T-helper 17 cell (primary cell): ENCODE measurements at places on chromosomes 11 and 22.

GRCh38 chr11:45538363-45538762 is 127.1 kb downstream of the CHST1 start:
- no peak for DNase-seq

- DNase-seq, result peak; percentile 83
Observed at GRCh38 chr11:66045177-66045639, 3.8 kb downstream of the GAL3ST3 start.

- DNase-seq, result no peak
Observed at GRCh38 chr11:17906436-17906835, 106.4 kb downstream of the SERGEF start.

DNA sequence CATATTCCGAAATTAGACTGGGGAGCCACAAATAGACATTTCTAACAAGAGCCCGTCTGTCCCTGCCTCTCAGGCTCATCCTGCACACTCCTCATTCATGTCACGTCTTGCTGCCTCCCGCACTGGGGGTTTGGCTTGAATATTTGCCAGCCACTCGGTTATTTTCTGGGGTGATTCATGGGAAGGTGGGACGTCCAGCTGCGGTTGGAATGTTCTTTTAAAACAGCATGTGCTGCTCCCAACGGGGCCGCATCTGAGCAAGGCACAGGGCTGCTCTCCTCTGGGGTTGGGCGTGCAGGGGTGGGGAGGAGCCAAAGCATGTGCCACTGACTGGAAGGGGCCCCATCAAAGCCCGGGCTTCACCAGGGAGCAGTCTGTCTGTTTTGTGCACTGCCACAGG is 25.9 kb upstream of the SLC5A4 start:
- no peak for DNase-seq

DNA sequence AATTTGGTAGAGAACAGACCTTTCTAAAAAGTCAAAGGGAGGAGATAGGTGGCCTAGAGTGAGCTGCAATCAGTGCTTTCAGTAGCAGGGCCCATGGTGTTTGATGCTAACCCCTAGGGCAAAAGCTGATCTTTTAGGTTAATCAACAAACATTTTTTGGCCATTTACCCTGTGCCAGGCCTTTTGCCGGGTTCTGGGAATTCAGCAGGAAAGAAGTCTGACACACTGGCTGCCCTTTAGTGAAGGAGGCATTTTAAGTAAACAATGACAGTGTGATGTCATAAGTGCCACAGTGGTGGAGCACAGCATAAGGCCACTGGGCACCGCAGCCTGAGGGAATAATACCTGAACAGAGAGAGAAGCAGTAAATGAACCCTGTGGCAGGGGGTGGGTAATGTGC is 29.0 kb downstream of the C22orf31 start:
- DNase-seq, result no peak

GRCh38 chr22:42661985-42662831 is 13.0 kb upstream of the CYB5R3 start:
- peak; percentile 84 for DNase-seq

DNA sequence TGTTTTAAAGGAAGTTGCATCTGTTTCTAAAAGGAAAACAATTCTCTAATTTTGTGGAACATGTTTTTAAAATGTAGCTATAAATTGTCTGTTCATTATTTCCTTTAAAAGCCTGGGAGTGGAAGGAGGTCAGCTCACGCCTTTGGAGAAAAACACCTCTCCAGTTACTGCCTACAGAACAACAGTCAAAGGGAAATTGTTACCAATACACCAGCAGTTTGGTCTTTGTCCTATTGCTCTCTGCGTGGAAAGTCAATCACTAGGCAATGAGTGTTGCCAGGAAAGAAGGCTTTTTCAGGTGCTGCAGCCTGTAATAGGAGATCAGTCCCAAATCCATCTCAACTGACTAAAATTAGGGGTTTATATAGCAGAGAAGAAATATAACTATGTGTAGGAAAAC is 22.2 kb downstream of the SVIP start:
- DNase-seq, result no peak

- DNase-seq, result no peak
Observed at GRCh38 chr11:125075242-125075625, 12.1 kb downstream of the SLC37A2 start.

GRCh38 chr11:9313648-9314290 is 624 bp downstream of the TMEM41B start:
- DNase-seq, result peak; percentile 17

DNA sequence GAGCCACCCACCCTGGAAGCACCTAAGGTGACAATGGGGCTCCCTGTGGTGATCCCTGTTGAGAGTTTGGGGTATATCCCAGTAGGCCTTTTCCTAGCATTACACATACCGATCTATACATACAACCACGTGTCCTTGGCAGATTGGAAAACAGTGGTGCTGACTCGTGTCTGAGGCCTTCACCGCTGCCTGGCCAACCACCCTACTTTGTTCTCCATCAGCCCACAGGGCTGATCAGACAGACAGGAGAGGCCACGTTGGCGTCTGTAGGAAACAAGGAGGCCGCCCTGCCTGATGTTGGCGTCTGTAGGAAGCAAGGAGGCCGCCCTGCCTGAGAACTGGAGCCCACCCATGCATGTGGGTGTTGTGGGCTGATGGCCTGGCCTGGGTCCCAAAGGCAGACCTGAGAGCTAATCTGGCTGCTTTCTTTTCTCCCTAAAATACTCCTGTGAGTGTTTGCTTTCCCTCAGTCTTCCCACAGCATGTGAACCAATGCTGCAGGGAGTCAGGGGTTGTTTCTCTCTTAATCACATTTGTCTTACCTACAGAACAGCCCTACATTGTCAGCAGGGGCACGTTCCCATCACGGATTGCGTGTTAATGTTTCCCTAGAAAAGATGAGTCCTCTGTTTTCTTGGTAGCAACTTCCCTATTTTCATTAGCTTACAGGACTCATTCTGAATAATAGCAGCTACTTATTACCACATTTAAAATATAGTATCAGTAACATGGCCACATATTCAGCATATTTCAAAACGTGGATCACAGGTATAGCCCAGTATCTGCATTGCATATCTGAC is 57.2 kb downstream of the SBF1 start:
- no peak for DNase-seq

GRCh38 chr11:109853156-109853776 is 239.9 kb upstream of the ZC3H12C start:
- DNase-seq, result no peak

DNA sequence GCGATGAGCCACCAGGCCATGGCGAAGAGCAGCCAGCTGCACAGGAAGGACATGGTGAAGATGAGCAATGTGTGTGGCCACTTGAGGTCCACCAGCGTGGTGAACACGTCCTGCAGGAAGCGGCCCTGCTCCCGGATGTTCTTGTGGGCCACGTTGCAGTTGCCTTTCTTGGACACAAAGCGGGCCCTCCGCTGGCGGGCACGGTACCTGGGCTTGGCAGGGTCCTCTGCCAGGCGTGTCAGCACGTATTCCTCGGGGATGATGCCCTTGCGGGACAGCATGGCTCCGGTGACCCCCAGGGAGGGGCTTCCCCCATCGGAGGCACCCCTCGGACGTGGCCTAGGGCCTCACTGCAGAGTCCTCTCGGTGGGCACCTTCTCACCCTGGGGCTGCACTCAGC is 648 bp downstream of the KCNJ11 start:
- DNase-seq, result no peak

DNA sequence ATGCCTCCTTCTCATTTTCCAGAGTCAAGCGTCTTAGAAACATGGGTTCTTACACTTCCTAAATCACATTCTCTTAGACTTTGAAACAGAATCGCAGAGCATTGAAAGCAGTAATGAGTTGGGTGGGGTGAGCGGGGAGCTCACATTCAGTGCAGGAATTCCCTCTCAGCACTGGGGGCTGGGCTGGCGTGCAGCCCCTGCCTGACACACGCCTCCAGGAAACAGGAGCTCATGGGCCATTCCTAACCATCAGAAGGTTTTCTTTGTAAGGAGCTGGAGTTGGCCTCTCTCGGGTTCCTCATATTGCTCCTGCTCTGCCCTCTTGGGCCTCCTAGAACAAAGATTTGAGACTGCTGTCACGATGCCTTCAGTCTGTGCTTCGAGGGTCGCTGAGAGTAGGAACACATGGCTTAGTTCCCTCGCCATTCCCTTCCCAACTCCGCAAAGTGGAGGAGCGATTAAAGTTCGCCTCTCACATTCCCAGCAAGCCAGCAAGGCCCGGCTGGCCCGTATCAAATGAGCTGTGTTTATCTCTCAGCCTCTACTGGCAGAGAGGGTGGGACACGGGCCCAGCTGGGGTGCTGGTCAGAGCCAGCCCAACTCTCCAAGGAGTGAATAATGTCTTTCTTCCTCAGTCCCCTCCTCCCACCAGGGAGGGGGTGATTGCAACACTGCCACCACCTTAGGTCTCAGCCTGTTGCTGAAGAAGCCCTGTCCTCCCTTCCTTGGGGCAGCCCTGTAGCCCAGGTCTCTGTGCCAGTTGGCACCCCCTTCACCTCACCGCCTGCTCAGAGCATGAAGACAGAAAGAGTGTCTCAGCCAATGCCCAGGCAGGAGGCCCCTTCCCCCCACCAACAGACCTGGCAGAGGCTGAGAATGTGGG is 10.4 kb downstream of the CHRDL2 start:
- no peak for DNase-seq

DNA sequence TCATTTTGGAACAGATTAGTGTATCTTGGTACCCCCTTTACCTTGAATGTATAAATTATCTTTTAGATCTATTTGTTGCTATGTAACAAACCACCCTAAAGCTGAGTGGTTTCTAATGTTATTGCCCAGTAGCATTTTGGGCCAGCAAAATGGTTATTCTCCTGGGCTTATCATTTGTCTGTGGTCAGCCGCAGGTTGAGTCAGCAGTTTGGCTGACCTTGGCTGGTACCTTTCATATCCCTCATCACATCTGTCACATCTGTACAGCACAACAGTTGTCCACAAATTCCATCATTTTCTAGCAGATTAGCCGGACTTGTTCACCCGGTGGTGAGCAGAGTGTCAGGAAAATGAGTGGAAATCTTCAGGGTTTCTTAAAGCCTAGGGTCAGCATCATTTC is 588.5 kb upstream of the ARHGAP42 start:
- DNase-seq, result no peak

GRCh38 chr11:8728563-8728962 is 46.0 kb downstream of the RPL27A start:
- DNase-seq, result no peak

DNA sequence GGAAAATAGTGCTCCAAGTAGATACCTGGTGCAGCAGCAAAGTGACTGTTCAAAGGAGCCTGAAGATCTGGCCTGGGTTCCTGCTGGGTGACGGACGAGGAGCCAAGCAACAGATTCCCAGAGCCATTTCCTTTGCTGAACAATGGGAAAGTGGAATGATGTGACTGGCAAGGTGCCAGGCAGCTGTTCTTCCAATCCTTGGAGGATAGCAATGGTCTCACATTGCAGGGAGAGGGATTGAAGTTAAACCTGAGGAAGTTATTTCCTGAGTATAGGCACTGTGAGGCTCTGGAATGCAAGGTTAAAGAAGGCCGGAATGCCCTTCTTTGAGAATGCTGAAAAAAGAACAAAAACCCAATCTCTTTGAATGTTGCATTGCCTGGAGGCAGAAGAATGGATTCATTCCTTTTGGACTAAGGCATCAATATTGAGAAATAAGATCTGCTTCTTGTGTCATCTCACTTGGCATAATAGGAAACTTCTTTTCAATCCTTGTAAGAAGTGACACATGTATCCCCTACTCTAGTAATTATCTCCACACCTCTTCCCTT is 223.8 kb downstream of the BLID start:
- DNase-seq, result no peak

DNA sequence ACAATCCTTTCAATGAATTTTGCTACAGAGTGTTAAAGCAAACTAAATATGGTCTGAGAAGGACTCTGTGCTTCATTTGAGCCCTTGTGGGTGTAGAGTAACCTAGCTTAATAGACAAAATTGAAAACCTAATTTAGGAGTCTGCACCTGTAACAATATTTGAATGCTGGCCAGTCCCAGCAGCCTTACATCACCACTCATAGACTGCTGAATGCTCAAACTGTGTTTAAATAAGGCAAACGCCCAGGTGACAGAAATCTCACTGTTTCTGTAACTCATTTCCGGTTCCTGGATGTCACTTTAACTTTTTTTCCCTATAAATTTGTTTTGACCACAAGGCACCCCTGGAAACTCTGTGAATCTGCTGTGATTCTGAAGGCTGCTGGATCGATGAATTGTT is 45.5 kb upstream of the GLYATL1B start:
- no peak for DNase-seq

DNA sequence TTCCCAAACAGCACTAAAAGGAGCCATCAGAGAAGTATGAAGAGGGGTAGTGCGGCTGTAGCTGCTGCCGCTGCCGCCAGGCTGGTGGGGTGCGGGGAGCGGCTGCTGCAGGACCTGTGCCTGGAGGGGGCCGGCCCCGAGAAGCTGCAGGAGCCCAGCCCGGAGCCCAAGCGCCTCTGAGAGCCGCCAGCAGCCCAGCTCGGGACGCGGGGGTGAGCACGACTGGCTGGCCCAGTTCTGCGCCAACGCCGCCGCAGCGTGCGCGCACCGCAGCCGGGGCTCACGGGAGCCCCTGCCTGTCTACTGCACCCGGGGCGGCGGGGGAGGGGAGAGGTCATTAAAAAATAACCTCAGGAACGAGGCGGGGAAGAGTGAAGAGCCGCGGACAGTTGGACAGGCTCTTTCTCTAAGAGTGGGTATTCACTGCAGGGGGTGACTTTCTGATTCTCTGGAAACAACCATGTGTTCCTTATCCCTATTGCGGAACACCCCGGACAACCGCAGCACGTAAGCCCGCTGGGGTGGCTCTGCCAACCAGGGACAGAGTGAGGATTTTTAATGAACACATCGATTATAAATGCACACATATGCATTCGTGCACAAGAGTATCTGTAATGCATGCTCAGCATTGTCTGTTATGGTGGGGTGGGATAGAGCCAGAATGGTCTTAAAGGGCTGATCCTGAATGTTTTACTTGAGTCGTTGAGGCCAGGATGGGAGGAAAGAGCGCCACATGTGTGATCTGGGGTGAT is 453 bp downstream of the GAS2 start:
- DNase-seq, result no peak

DNA sequence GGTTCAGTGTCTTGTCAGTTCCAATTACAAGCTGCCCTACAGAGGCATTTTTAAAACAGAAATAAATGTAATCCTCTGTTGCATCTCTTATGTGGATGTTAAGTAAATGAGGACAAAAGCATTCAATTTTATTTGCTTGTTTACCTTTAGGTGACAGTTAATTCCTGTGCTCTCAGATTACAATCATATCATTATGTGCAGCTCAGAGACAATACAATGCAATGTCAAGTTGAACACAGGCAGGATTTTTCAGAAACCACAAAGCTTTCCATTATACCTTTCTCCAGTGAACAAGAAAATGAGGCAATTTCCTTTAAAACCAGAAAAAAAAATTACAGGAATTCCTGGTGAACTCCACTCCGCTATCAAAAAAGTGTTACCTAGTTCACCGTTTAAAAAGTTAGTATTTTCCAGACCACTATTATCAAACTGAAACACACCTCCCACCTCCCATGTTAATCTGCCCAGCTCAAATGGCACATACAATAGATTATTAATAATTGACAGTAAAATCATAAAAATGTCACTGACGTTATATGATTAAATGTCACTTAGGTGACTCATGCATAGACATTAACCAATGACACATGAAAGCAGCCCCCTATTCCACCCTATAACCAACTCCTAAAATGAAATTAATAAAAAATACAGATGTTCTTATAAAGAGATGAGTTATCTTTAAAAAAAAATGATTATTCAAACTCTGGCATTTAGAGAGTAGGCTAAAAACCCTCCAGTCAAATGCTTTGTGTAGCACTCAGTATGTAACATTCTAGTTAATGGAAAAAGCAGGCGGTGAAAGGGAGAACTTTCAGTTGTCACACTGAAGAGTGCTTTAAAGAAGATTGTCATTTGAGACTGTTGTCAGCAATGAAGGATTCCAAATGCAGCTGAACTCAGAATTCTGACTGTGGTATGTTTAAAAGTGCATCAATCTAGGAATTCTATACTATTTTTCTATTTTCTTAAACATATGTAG is 98.6 kb downstream of the MUC15 start:
- no peak for DNase-seq
